Brain (organoid and tissue), 16 donors: ENCODE measurements at places on chromosomes 5 and 9. TPM values are rescaled to one million over a fixed set of nuclear protein-coding genes. Genes with fewer than 3 reads are reported as not detected.

The EIF4EBP3 gene
- 14.9 TPM for polyA plus RNA-seq

The PROP1 gene
- not detected for polyA plus RNA-seq

The OTULINL gene
- 22.2 TPM for polyA plus RNA-seq

The ENTPD8 gene
- polyA plus RNA-seq: 0.15 TPM

The SPATA31A6 gene
- polyA plus RNA-seq: not detected

The AQP3 gene
- polyA plus RNA-seq: 0.90 TPM

The SEC61B gene
- polyA plus RNA-seq: 249 TPM

The WNT8A gene
- polyA plus RNA-seq: not detected

The PCYOX1L gene
- polyA plus RNA-seq: 11.6 TPM
